ENCODE measurements at places on chromosomes 7 and 10.

DNA sequence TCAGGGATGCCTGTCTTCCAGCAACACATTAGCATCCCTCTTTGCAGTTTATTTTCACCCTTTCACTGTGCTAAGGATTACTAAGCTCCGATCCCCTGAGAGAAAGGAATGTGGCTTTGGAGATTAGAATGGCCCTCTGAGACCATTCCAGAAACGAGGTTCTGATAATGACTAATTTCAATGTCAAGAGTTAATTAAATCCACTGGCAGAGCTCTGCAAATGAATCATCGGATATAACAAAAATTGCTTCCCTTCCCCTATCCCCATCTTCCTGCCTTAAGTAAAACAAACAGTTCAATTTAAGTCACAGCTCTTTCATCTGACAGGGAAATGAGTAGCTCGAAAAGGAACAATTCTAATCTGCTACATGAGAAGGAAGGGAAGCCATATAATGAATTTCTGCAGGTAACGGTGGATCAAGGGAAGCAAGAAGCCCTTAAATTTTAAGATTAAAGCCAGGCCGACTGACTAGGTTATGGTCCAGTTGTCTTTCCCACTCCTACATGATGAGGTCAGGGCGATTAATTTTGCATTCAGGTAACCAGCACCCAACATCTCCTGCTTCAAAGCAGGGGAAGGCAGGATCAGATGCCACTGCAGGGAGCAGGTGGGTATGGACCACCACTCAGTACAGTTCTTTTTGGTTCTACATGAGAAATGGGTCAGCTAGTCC, 50.5 kb downstream of the MALSU1 start:
- no peak for DNase-seq

DNA sequence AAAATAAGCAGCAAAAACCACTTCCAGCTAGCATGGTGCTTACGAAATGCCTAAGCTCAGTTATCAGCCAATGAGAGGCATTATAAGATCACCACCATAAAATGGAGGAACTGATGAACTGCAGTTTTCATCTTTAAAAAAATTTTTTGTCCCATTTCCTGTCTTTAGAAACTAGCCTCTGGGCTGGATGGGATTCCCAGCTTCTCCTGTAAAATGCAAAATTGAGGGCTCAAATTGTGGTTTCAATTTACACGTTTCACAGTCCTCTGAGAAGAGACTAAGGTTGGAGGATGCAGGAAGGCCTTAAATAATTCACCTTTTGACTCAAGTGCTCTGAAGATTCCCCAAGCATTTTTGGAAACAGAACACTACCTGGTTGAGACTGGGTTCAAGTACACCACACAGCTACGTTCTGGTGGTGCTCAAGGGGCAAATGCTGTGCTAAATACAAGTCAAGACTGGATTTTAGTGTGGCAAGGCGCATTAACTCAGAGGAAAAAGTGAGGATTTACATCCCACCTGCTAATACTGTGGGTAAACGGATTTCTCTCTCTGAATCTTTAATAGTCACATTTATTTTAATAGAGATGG, 951 bp downstream of the ZNF25 start:
- DNase-seq, result peak; percentile 5

- DNase-seq, result no peak
Measured at GRCh38 chr10:3210251-3210877, 37.8 kb upstream of the PITRM1 start.

GRCh38 chr10:101694674-101695403, at the start of gene FBXW4:
Gene FBXW4 (minus strand): TSS chr10:101695170. CDS start chr10:101695105, 65 bp downstream.
- DNase-seq, result peak; percentile 40

DNA sequence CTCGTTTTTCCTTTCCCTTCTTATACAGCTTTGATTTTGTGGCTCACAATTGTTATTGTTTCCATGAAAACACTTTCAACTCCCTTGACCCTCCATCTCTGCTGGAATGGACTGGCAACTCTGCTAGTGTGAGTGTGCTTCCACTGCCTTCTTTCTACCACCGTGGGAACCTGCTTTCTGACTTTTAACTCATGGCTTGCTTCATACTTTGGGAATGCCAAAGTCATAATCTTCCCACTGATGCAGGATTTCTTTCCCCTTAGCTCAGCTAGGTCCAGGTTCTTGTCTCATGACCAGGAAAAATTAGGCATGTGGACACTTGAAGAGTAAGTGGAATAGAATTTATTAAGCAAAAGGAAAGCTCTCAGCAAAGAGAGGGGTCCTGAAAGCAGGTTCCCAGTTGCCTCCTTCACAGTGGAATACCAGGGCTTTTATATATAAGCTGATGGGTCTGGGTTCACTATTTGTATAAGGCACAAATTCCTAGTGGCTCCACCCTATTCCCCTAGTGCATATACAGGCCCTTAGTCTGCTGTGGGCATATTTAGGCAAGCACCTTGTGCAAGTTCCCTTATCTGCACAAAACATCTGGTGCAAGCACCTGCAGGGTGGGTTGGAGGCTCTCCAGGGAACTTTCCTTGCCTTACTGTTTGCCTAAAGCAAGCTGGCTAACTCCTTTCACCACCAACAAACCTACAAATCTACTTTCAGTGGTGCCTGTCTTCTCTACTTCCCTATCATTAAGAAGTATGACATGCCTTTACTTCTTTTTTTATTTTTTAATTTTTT, 119.5 kb downstream of the CFAP58 start:
- no peak for DNase-seq

GRCh38 chr10:119283818-119284217, 76.4 kb downstream of the GRK5 start:
- no peak for DNase-seq

DNA sequence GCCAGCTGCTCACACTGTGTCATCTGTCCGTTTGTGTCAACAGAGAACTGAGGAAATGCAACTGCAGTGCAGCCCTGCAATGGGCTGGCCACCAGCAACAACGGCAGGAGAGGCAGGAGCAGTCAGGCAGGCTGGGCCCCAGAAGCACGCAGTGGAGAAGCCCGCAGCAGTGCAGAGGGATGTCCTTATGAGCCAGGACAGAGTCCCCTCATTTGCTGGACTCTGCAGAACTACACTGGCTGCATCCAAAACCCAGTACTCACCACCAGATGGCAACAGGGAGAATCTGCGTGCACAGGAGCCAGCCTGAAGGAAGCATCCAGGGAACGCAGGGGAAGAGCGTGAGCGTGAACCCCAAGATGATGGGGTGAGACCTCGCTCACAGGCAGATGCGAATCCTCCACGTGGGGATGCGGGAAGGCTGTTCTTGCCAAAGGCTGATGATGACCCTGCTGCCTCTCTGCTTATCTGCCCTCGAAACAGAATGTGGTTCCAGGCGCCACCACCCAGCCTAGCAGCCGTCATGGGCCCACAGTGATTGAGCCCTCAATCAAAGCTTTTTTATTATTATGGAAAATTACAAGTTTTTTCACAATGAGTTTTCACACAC, 232.1 kb downstream of the PTPRN2 start:
- DNase-seq, result peak; percentile 71

- DNase-seq, result no peak
Measured at GRCh38 chr10:29585488-29585976, 49.2 kb downstream of the SVIL start.

DNA sequence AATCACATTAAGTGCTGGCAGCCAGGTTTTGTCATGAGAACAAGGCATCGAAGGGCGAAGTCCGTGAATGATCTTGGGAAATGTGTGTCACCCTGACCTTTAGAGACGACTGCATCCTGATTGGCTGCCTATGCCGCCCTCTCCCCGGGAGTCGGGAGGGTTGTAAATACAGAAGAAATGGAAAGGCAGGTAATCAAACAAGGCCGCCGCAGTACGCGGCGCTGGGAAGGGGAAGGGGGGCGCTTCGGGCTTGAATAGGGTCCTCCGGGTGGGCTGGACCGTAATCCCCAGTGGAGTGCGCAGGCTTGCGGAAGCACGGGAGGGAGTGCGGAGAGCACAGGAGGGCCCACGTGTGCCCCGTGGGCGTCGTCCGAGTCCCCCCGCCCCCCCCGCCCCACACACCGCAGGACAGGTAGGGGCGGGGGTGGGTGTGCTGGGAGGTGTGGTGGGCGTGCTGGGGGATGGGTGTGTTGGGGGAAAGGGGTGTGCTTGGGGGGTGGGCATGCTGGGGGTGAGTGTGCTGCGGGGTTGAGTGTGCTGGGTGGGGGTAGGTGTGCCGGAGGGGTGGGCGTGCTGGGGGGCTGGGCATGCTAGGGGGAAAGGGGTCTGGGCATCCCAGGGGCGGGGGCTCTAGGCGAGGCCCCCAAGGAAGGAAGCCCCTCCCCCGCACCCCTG, 169.4 kb downstream of the ARHGAP12 start:
- DNase-seq, result peak; percentile 39

DNA sequence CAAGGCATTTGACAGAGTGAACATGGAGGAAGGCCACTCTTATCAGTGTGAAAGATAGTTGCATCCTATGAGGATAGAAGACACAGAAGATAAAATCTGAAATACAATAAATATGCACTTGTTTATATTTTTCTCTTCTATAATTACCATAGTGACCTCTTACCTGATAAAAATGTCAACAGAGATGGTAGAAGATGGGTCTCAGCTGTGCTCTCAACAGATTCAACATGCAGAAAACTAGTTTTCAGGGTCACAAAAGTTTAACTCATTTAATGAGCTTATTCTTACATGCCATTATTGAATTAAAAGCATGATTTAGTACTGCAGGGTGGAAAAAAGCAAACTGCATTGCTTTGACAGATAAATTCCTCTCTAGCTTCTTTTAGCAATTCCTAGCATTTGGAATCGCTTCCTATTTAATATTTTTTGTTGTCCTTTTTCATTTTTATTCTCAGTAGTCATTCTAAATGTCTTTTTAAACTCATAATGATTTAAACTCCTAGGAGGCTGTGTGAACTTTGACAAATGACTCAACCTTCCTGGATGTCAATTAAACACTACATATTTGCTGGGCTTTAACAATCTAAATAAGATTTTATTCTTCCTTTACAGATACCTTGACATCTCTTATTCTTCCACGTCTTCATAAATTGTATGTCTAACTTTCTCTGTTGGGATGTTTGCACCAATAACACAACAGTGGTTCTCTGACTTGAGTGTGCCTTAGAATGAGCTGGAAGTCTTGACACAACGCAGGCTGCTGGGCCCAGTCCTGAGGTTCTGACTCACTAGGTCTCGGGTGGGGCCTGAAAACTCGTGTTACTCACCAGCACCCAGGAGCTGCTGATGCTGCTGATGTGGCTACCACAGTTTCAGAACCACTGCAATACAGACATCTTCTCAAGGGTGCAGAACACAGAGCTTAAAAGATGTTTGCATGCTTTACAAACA, 565.5 kb upstream of the IGFBP3 start:
- no peak for DNase-seq

DNA sequence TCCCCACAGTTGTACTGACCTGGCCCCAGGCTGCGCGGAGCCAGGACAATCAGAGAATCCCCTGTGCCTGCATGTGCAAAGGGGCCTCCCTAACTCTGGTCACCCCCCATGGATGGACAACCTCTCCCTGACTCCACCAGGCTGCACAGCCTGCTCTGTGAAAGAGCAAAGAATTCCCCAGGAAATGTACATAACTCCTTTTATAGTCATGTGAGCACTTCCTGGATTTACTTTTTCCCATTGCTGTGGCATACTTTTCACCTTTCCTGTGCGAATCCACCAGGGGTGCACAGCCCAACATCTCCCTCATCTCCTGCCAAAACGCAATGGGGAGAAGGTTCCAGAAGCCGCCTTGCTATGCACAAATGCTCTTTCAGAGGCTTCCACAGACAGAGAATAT, 27.9 kb downstream of the FGFR2 start:
- DNase-seq, result no peak

- no peak for DNase-seq
Measured at GRCh38 chr10:110742801-110743200, 98.7 kb downstream of the RBM20 start.

DNA sequence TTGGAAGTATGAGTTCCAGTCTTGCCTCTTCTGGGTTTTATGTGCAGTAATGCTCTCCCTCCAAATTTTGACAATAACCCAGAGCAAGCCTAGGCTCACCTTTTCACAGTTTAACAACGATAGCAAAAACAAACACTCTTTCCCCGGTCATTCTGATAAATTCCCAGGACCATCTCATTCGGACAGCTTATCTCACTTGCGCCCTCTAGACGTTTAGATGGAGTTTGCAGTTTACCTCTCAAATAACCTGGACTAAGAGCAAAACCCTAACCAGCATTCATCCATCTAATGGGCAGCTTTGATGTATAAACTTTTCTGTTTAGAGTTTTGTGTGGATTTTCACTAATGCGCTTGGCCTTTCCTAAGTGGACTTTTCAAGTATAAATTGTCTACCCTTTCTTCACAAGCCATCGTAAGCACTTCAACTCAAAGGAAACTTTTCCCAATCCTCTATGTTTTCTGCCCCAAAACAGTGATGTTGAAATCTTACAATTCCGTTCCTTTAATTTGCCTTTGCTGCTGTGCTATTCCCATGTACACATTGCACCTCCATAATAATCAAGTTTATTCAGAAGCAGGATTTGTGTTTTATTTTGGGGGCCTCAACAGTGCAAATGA, 114.9 kb downstream of the HDAC9 start:
- no peak for DNase-seq

GRCh38 chr7:42479816-42480633, 243.0 kb upstream of the GLI3 start:
- no peak for DNase-seq

- no peak for DNase-seq
Measured at GRCh38 chr7:38451840-38452239, 178.4 kb upstream of the TARP start.

- DNase-seq, result no peak
Measured at GRCh38 chr7:42753811-42754363, 158.0 kb downstream of the C7orf25 start.

DNA sequence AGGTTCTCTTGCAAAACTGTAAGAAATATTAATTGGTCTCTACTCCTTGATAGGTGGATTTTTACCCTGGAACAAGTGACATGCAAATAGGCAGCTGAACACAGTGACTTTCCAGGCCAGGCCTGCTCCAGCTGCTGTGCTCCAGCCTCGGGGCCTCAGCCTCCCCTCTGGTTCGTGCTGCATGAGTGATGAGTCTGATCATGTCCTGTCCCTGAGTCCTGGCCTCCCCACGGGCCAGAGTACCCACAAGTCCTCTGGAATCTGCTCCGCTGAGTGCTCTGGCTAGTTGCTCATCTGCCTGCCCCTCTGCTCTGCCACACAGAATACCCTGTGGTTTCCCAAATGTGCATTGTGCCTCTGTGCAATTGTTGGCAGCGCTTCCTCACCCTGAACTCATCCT, 80.1 kb upstream of the PDZD8 start:
- no peak for DNase-seq

DNA sequence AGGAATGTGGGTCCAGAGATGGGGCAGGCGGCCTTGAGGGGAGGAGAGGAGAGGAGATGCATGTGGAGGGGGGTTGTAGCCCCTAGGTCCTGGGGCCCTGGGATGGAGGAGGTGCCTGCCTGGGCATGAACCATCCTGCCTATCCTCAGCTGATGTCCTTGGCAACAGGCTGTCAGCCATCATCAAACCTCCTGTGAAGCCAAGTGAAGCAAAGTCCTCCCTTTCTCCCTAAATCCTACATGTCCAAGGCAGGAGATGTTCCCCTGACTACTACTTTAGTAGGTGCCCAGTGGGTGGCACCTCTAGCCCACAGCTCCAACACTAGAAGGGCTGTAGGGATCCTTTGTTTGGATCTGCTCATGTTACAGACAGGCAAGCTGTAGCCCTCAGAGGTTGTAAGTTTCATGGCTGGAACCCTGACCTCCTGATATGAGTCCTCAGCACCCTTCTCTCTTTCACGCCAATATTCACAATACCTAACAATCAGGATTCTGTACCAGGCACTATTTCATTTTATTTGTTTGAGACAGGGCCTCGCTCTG, 66.6 kb upstream of the SYPL1 start:
- peak; percentile 32 for DNase-seq

- no peak for DNase-seq
Measured at GRCh38 chr7:91201442-91202113, 62.7 kb upstream of the FZD1 start.

All from SHP77 (cell line).